Stimulated activated CD4-positive, alpha-beta T cell treated with anti-CD3 and anti-CD28 coated beads, Interleukin-1b, Interleukin-23, amount 100 ng/mL, for 1 hour (primary cell): ENCODE measurements at places on chromosomes 13 and 19.

- no peak for DNase-seq
Measured at GRCh38 chr13:84896128-84896527, 903.1 kb downstream of the SLITRK6 start.

DNA sequence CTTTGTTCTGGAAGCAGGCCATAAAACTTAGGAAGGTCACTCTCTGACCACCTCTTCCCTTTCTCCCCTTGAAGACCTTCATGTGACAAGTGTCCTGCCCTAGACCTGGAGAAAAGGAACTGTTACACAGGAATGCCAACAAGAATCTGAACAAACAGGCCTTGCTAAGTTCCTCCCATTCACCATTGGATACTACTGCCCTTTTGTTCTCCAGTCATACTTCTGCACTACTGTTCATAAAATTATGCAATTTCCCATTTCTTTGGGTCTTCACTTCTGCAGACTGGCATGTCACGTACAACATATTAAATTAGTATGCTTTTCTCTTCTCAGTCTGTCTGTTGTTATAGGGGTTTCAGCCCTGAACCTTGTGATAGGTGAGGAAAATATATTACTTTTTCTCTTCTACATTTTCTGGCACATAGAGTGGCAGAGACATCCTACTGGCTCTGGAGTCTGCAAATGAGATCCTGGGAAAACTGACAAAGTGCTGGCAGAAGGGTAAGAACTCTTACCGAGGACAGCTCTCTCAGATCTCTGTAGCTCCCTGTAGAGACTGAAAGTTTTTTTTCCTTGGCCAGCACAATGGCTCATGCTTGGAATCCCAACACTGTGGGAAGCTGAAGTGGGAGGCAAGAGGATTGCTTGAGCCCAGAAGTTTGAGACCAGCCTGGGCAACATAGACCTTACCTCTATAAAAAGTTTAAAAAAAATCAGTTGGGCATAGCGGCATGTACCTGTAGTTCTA, 87.6 kb upstream of the SPRY2 start:
- DNase-seq, result no peak

DNA sequence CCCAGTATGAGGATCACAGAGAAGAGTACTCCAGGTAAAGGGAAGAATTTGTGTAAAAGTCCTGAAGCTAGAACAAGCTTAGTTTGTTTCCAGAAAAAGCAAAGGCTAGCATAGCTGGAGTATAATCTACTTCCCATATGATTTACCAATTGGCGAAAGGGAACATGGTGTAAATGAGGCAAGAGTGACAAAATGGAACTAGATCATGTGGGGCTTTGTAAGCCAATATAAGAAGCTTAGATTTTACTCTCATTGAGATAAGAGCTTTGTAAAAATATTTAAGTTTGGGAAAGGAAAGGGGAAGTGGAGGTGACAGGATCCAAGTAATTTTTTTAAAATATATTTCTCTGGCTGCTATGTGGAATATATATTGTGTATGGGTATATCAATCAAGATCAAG, 234.9 kb downstream of the KCTD12 start:
- no peak for DNase-seq

- DNase-seq, result no peak
Measured at GRCh38 chr19:14375055-14375581, 6.1 kb upstream of the ADGRE5 start.

DNA sequence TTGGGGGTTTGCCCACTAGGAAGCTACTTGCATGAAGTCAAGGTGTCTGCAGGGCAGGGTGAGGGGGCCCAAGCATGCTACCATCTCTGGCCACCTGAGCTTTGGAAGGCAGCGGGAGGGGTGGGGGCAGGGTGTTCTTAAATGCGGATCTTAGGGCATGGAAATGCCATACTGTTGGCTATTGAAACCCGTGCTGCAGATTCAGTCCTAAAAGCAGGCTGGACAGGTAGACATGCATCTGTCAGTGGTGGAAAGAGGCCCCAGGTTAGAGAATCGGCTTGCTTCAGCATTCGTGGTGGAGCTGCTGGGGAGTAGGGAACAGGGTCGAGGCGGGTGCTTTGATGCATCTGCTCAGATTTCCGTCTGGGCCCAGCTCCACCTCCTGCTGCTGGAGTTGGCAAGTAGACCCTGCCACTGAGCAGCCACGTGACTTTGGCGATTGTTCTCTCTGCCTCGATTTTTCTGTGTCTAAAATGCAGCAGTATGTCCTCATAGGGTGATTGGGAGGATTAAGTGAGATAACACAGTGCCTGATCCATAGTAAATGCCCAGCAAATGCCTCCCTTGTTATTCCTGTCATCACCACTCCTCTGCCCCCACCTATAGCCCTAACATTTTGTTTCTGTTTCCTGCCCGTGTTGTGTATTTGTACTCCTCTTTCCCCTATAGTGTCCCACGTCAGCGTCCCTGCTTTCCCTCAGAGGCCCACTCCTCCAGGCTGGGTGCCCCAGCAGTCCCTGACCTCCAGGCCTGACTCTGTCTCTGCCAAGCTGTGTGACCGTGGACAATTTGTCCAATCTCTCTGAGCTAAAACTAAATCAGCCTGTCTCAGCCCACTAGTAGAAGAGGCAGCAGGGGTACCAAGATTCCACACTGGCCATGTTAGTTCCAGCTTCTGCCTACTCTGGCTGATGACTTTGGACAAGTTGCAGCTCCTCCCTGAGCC, 5.8 kb downstream of the PPP1R37 start:
- no peak for DNase-seq

- no peak for DNase-seq
Measured at GRCh38 chr13:96783511-96783910, 210.8 kb downstream of the OXGR1 start.

- DNase-seq, result no peak
Measured at GRCh38 chr13:29369060-29369743, 226.3 kb downstream of the SLC7A1 start.

DNA sequence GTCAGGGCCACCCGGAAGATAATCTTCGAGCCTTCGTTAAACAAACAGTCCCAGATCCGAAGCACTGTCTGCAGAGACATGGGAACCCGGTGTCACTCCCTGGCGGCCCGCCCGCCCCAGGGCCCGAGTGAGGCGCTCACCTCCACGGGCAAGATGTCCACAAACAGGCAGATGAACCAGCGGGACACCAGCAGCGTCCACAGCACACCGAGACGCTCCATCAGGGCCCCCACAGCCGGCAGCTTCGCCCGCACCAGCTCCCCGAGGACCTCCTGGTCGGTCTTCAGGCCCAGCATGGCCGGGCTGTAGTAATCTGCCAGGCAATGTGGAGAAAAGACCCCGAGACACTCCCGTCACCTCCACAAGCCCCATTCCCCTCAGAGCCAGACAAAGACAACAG, 28.7 kb downstream of the LAMP1 start:
- no peak for DNase-seq

DNA sequence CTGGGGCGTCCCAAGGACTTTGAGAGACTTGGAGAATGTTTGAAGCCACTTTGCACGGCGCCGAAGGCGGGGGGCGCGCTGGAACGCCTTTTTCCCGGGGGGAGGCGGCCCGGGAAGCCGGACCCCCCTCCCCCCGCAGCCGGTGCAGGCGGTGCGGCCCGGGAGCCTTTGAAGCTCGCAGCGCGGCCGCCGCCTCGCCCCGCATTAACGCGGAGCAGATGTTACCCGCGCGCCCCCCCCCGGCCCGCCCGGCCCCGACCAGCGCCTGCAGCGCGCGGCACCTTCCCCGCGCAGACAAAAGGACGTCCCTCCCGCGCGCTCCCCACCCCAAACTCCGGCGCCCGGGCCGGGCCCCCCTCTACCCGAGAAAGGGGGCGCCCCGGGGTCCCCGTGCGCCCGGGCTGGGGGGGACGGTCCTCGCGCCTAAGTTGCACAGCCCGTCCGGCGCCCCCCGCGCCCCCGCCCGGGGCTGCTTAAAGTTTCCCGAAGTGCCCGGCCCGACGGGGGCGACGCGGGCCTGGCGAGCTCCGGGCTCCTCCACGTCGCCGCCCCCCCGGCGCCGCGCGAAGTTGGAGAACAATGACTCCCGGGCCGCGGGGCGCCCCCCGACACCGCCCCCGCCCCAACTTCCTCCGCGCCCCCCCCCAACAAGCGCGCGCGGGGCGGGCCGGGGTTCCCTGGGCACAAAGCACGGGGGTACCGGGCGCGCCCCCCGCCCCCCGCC, 685 bp downstream of the TCF3 start:
- DNase-seq, result no peak

GRCh38 chr19:37930416-37930815, 23.4 kb downstream of the SIPA1L3 start:
- DNase-seq, result no peak

GRCh38 chr19:35869327-35870123, 1.2 kb downstream of the APLP1 start:
- DNase-seq, result peak; percentile 69

- no peak for DNase-seq
Measured at GRCh38 chr13:110124201-110124940, 182.6 kb downstream of the COL4A1 start.

DNA sequence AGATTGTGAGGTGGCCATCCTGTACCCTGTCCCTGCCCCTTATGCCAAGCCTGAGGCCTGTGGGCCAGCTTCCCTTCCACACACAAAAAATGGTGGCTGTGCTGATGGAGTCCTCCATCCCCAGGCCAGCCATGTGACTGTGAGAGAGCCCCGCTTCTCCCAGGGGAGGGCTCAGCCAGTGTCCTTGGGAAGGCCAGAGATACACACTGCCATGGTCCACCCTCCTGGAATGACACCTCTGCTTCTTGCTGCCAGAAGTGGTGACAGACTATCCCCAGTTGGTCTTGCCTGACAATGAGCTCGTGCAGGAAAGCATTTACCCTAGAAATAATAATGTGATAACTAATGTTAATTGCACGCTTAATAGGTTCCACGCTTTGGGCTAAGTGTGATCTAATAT, 38.0 kb downstream of the FAM124A start:
- DNase-seq, result no peak

- DNase-seq, result peak; percentile 17
Measured at GRCh38 chr19:14337510-14337909, 43.7 kb upstream of the ADGRE5 start.

DNA sequence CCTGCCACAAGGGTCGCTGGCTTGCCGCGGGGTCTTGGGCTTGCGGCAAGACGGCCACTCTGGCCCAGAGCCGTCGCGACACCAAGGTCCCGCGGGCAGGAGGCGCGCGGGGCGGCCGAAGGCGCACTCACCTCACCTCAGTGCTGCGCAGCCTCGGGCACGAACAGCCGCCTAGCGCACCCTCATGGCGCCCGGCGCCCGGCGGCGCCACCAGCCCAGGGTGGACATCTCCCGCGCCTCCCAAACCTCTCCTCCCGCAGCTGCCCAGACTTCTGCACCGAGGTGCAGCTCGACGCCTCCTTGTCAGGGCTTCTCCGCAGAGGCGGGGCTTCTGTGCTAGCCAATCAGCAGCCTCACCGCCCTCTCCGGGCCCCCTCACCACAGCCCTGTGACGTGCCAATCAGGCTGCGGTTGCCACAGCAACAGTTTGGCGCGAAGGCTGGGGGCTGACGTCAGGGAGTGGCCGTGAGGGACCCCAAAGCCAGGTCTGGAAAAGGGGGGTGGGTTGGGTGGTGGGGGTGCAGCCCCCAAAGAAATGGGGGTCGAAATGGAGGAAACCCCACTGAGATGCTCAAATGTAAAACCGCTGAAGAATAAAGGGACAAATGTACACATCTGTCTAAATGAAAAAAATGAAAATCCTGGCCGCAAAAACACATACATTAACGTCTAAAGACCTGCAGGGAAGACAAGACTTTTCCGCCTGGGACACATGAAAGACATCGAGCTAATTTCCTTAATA, at the start of the genes PEG3 and ZIM2:
PEG3 (minus strand) TSS at position 276 of the 742 bp plus-strand sequence. CDS start 16,071 bp downstream, outside the sequence.
ZIM2 (minus strand) TSS at position 276 of the 742 bp plus-strand sequence. CDS start 16,449 bp downstream, outside the sequence.
- no peak for DNase-seq

- no peak for DNase-seq
Measured at GRCh38 chr19:32324631-32325285, 20.7 kb upstream of the ZNF507 start.

DNA sequence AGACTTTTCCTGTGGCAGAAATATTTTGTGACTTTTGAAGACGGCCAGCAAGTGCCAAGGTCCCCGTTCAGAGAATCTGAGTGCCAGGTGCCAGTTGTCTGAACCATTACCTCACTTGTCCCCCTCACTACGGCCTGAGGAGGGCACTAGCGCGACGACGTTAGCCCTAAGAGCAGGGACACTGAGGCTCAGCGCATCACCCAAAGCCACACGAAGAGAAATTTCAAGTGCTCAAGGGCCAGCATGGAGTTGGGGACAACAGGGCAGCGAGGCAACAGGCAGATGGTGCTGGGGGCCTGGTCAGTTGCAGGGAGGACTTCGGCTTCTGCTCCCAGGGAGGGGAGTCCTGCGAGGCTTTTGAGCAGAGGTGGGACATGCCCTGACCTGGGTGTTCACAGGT, 9.5 kb upstream of the TYK2 start:
- DNase-seq, result no peak

DNA sequence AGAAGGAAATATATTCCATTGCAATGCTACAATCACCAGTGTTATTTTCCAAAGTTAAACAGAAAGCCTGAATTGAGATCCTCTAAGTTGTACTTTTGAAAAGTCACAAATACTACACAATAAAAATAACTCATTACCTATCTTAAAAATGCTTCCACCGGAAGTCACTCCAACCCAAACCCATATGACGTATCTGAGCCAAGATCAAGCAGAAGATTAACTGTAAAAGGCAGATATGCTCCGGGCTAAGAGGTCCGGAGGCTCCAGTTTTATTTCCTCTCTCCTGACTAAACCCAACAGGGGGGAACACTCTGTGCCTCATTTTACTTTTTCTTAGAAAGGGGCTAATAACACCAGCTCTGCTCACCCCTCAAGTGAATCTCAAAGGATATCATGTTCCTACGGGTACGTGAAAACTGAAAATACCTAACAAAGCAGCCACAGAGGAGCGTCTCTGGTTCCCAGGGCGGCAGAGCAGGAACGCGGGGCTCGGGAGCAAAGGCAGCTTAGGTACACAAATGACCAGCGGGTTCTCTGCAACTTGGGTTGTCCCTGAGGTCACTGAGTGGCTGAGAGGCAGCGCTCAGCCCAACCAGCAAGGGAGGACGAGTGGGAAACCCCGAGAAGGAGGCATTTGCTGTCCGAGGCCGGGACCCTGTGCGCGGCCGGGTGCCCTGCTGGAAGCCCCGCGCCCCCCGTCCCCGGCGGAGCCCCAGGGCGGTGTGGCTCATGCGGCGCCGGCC, 750 bp downstream of the RAB20 start:
- DNase-seq, result no peak

GRCh38 chr13:59409211-59409610, 754.5 kb downstream of the DIAPH3 start:
- no peak for DNase-seq

DNA sequence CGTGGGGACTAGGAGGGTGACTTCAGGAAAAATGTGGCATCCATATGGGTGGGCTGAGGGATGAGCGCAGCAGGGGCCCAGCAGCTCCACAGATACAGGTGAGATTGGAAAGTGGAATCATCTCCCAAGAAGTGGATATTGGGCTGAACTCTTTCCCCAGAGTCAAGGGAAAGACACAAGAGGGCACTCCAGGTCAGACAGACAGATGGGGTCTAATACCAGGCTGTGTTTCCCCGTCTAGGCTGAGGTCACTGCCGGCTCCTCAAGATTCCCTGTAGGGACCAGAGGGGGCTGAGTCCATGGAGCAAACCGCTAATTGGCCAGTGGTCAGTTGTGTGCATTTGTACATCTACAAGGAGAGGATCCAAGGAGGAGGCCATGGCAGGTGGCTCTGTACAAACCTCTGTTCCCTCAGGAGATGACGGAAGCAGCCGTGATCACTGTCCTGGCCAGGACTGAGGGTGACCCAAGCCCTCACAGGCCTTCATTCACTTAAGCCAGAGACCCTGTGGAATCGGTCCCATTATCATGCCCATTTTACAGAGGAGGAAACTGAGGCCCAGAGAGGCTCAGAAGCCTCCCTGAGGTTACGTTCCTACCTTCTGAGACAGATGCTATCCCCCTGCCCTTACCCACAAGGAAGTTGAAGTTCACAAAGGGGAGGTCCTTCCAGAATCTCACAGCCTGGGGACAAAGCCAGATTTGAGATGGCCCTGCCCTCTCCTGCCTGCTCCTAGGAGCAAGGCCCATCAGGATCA, 14.9 kb upstream of the IGLON5 start:
- DNase-seq, result no peak
